ENCODE measurements at places on chromosomes 6 and 20. TPM values are rescaled to one million over a fixed set of nuclear protein-coding genes. Genes with fewer than 3 reads are reported as not detected.
A peak's percentile ranks its signal among the peaks of the same experiment; 100 is the strongest.

- no peak for DNase-seq
- peaks cover 15% of the 10 kb centered on the region for H3K36me3 ChIP-seq
- no peaks in the 10 kb centered on the region for H3K4me1 ChIP-seq
- no peaks in the 10 kb centered on the region for H3K27me3 ChIP-seq
Measured at GRCh38 chr20:64006490-64006889, 25.6 kb downstream of the PRPF6 start.

GRCh38 chr6:12363651-12364381 lies 73.7 kb downstream of the EDN1 start:
- DNase-seq: no peak
- no peaks in the 10 kb centered on the region for H3K27me3 ChIP-seq
- peak overlapping the region; percentile 40 for H3K27ac ChIP-seq
- no peak overlapping the region for H3K4me3 ChIP-seq
- no peaks in the 10 kb centered on the region for H3K4me1 ChIP-seq
- no peaks in the 10 kb centered on the region for H3K36me3 ChIP-seq

DNA sequence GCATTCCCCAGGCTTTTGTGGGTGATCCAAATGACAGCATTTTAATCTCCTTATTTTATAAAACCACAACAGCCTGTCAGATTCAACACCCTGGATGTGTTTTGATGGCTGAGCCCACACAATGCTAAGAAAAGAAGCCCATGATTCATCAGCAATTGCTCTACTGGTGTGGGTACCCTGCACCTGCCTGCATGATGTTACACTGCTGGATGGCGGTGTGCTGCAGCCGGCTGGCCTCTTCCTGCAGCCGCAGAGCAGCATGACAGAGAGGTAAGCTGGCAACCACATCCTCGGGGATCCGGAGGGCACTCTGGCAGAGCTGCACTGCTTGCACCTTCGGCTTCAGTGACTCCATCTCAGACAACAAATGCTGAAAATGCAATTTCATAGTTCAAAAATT lies 327.5 kb downstream of the SYNE1 start:
- no peaks in the 10 kb centered on the region for H3K4me1 ChIP-seq
- DNase-seq: no peak
- no peaks in the 10 kb centered on the region for H3K36me3 ChIP-seq

DNA sequence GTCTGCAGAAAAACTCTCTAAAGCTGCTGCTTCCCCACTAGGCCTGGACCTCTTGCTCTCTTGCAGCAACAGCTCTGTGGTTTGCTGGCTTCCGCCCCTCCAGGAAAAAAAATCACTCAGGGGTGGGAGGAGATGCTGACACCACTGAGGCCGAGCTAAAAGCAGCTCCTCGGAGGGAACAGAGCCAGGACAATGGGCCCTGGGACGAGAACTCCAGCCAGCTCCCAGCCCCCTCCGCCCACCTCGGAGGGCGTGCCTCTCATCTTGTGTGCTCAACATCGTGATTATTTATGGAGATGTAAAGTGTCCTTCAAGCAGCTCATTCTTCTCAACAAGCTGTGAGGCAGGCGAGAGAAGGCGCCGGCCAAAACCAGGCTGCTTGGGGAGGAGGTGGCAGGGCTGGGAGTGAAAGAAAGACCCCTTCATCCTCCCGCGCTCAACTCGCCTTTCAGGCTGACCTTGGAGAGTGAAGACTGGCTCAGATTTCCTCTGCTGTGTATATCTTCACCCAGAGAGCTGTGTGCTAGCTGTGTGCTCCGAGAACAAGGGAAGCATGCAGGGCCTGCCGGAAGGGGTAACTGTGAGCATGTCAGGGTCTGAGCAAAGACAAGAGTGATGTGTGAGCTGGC lies 53.5 kb upstream of the LRFN2 start:
- no peak overlapping the region for H3K4me3 ChIP-seq
- H3K36me3 ChIP-seq: no peaks in the 10 kb centered on the region
- no peaks in the 10 kb centered on the region for H3K4me1 ChIP-seq
- DNase-seq: no peak
- no peak overlapping the region for H3K27ac ChIP-seq

GRCh38 chr6:130063806-130064205 lies 45.4 kb downstream of the L3MBTL3 start:
- H3K27ac ChIP-seq: no peak overlapping the region
- H3K4me1 ChIP-seq: no peaks in the 10 kb centered on the region
- DNase-seq: no peak
- no peaks in the 10 kb centered on the region for H3K27me3 ChIP-seq
- no peaks in the 10 kb centered on the region for H3K36me3 ChIP-seq

- DNase-seq: no peak
- peaks cover 30% of the 10 kb centered on the region for H3K4me1 ChIP-seq
- no peak overlapping the region for H3K27ac ChIP-seq
- no peaks in the 10 kb centered on the region for H3K27me3 ChIP-seq
- H3K4me3 ChIP-seq: peak overlapping the region; percentile 77
- H3K36me3 ChIP-seq: peaks cover 2% of the 10 kb centered on the region
Measured at GRCh38 chr20:58891086-58891717, 38.7 kb downstream of the GNAS start.

GRCh38 chr6:100506651-100507050 lies 41.9 kb upstream of the SIM1 start:
- H3K27me3 ChIP-seq: no peaks in the 10 kb centered on the region
- no peak overlapping the region for H3K27ac ChIP-seq
- H3K36me3 ChIP-seq: no peaks in the 10 kb centered on the region

DNA sequence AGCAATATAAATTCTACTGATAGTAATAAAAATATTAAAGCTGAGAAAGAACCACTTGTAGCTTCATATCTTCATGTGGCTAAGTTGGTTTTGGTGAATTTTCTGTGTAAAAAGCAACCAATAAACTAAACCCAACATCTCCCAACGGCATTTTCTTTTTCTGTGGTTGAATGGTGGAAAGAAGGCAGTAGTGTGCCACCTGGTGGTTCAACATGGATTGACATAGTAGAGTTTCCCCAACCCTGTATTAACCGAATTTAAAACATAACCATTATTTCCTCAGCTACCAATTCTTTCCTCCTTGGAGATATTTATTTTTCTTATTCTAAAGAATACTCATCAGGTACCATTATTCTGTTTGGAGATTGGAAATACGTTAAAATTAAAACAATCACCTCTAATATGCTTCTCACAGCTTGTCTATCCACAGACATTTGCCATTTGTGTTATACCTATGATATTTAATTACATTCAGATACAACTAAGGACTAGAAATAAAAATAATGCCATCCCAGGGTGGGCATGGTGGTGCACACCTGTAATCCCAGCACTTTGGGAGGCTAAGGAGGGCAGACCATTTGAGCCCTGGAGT lies 117.1 kb upstream of the EEF1E1 start:
- H3K27ac ChIP-seq: peak overlapping the region; percentile 81
- peak; percentile 32 for DNase-seq
- H3K4me1 ChIP-seq: peaks cover 21% of the 10 kb centered on the region
- H3K4me3 ChIP-seq: no peak overlapping the region
- H3K27me3 ChIP-seq: no peaks in the 10 kb centered on the region

GRCh38 chr20:54368570-54368969 lies 106.8 kb upstream of the DOK5 start:
- H3K36me3 ChIP-seq: no peaks in the 10 kb centered on the region
- H3K4me1 ChIP-seq: no peaks in the 10 kb centered on the region
- H3K27me3 ChIP-seq: peaks cover 3% of the 10 kb centered on the region
- H3K27ac ChIP-seq: no peak overlapping the region
- H3K4me3 ChIP-seq: no peak overlapping the region
- DNase-seq: no peak

DNA sequence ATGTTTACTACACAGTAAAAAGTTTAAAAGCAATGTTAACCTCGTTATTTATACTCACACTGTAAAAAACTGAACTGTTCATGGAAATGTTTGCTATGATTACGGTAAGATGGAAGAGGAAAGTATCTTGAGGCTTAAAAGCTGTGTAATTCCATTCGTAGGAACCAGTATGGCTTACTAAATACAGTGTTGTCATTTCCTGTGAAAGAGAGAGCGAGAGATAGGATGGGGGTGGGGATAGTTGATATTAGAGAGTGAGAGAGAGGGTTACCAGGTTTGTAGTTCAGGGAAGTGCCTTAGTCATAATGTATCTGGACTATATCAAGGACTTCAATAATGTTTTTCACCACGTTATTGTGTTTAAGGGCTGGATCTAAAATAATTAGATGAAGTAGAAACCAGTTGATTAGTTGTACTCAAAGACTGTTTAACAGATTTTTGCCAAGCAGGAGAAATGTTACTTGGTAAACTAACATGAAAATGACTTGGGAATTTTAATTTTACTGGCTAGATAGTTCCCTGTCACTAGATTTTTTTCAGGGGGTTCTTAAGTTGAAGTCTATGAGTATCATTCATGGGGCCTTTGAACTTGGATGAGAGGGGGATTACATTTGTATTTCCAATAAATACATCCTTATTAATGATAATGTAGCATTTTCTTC lies 30.4 kb downstream of the AFDN start:
- H3K4me1 ChIP-seq: peaks cover 67% of the 10 kb centered on the region
- no peaks in the 10 kb centered on the region for H3K27me3 ChIP-seq
- peak overlapping the region; percentile 82 for H3K27ac ChIP-seq
- peak; percentile 78 for DNase-seq

GRCh38 chr20:36632147-36632486 lies 13.9 kb downstream of the SLA2 start:
- DNase-seq: no peak
- H3K4me1 ChIP-seq: no peaks in the 10 kb centered on the region
- H3K27me3 ChIP-seq: no peaks in the 10 kb centered on the region
- H3K4me3 ChIP-seq: no peak overlapping the region

GRCh38 chr6:156840136-156840535 lies 63.0 kb downstream of the ARID1B start:
- H3K36me3 ChIP-seq: no peaks in the 10 kb centered on the region
- no peak for DNase-seq
- H3K27me3 ChIP-seq: no peaks in the 10 kb centered on the region
- no peak overlapping the region for H3K27ac ChIP-seq

- no peak overlapping the region for H3K4me3 ChIP-seq
- DNase-seq: peak; percentile 79
- H3K27me3 ChIP-seq: no peaks in the 10 kb centered on the region
- peaks cover 14% of the 10 kb centered on the region for H3K4me1 ChIP-seq
Measured at GRCh38 chr6:155223646-155224451, 40.0 kb upstream of the CLDN20 start.

DNA sequence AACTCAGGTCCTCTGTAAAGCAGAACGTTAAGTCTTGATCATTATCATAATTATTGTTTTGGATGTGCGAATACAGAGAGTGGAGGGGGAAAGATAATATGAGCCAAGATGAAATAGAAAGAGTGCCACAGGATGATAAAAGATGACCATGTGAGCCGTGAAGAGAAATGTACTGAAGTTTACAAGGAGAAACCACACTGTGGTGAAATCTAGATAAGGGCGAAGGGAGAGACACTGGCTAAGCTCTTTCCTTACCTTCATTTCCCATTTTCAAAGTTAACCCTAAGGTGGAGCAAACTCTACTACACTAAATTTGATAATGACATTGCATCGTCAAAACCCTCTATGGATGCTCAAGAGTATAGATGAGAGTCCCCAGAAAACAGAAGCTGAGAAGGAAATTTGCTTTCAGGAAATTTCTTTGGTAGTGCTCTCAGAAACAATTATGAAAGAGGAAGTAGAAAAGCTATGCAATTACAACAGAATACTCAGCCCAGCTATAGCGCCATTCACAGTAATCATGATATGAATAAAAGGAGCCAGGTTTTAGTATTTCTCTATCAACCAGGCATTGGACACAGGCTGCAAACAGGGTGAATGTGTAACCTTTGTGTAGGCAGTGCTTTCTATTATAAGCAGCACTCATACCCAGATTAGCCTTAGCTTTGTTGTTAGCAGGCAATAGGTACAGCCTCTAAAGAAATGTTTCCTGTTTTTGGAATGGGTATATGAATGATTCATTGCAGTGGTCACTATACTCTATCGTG lies 1080.7 kb downstream of the GRIK2 start:
- no peak overlapping the region for H3K4me3 ChIP-seq
- no peak for DNase-seq
- no peaks in the 10 kb centered on the region for H3K4me1 ChIP-seq
- H3K27me3 ChIP-seq: no peaks in the 10 kb centered on the region

DNA sequence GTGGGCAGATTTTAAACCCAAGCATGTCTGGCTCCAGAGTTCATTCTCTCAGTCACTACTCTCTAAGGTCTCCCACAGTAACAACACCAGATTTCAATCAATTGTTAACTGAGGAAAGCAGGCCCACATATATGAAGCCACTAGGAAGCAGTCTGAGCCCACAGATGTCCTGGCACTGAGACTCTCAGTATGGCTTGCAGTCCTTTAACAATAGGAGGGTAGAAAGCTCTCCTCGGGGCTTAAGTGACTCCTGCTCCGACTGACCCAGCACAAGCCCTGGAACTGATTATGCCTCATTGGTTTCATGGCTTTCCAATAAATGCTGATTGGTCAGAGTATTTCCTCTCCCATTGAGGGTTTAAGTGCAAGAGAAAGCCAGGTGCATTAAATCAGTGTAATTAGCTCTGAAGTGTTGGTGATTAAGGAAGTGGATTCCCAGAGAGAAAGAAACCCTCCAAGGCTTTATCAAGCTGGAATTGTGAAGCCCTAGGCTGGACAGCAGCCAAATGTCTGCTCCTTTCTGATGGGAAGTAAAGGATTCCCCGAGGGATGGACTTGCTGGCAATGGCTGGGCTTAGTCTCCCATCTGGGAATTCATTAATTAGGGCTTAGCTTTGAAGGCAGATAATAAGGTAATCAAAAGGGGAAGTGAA lies 76.6 kb upstream of the PROKR2 start:
- no peaks in the 10 kb centered on the region for H3K4me1 ChIP-seq
- DNase-seq: no peak
- no peaks in the 10 kb centered on the region for H3K36me3 ChIP-seq
- H3K27me3 ChIP-seq: peaks cover 10% of the 10 kb centered on the region
- no peak overlapping the region for H3K4me3 ChIP-seq
- H3K27ac ChIP-seq: no peak overlapping the region

- no peak for DNase-seq
- H3K27ac ChIP-seq: no peak overlapping the region
- H3K4me1 ChIP-seq: no peaks in the 10 kb centered on the region
Measured at GRCh38 chr6:147768969-147769368, 260.5 kb downstream of the SAMD5 start.

- H3K27me3 ChIP-seq: peaks cover 5% of the 10 kb centered on the region
- DNase-seq: no peak
- no peaks in the 10 kb centered on the region for H3K36me3 ChIP-seq
- no peak overlapping the region for H3K4me3 ChIP-seq
- H3K27ac ChIP-seq: no peak overlapping the region
Measured at GRCh38 chr6:40743226-40743625, 156.1 kb upstream of the LRFN2 start.

- H3K27ac ChIP-seq: peak overlapping the region; percentile 86
- H3K27me3 ChIP-seq: no peaks in the 10 kb centered on the region
- no peaks in the 10 kb centered on the region for H3K36me3 ChIP-seq
- DNase-seq: no peak
Measured at GRCh38 chr6:9404351-9405146, 969.2 kb upstream of the SLC35B3 start.

DNA sequence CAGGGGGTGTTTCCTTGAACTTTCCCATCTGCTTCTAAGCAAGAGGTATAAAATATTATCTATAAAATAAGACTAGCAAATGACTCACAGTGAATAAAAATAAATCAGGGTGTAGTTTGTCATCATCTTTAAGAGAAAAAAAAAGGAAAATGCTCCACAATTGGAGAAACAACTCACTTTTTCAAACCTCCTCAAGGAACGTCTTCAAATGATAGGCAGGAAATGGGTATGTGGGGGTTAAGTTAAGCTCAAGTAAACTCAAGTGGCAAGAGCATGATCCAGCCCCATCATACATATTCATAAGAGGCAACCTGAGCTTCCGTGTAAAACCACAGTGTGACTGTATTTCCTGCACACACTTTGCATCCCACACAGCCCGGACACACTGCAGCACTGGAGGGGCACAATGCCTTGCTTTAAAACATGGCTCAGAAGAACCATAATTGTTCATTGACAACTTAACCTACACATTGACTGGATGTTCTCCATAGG lies 58.5 kb upstream of the CEP85L start:
- no peak for DNase-seq
- H3K36me3 ChIP-seq: no peaks in the 10 kb centered on the region
- H3K4me3 ChIP-seq: no peak overlapping the region
- no peaks in the 10 kb centered on the region for H3K27me3 ChIP-seq

Gene PGC
- total RNA-seq: 0.18 TPM

Gene SIRPD
- not detected for total RNA-seq

Gene PLCB1
- total RNA-seq: 0.59 TPM
